ENCODE measurements at places on chromosomes 6 and 20.

GRCh38 chr20:49319208-49319809, 41.5 kb upstream of the ZNFX1 start:
- DNase-seq: no peak

- DNase-seq: no peak
Observed at GRCh38 chr6:40996591-40997233, 42.3 kb downstream of the UNC5CL start.

- no peak for DNase-seq
Observed at GRCh38 chr20:504632-505075, 38.9 kb downstream of the CSNK2A1 start.

- DNase-seq: no peak
Observed at GRCh38 chr20:13809373-13809772, 24.5 kb downstream of the NDUFAF5 start.

DNA sequence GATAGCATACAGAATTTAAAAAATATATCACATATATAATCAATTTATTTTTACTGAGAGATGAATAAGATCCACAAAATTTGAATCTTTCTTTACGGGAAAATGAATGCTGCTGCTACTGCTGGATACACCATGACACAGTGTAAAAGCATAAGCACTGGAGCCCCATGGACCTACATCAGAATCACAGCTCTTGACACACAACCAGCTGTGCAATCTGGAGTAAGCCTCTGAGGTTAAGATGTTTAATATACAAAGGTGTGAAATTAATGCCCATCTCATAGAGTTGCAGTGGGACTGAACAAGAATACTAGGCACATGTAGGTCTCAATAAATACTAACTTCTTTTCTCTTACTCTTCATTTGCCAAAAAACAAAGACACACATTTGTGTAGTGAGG, 48.1 kb downstream of the MAN1A1 start:
- no peak for DNase-seq

GRCh38 chr6:156807028-156807427, 29.9 kb downstream of the ARID1B start:
- no peak for DNase-seq

GRCh38 chr6:81909162-81909561, 156.7 kb upstream of the TENT5A start:
- no peak for DNase-seq

- DNase-seq: no peak
Observed at GRCh38 chr6:42451333-42452170, at the start of gene TRERF1. Gene TRERF1 (minus strand): TSS chr6:42451926. CDS start chr6:42269590, 182,336 bp downstream.

- DNase-seq: no peak
Observed at GRCh38 chr6:7546020-7546369, 4.5 kb downstream of the DSP start.

GRCh38 chr20:41029150-41029901, 704 bp downstream of the TOP1 start:
- no peak for DNase-seq

Measured in GM04504 (cell line).